ENCODE measurements at places on chromosomes 7 and 10. TPM values are rescaled to one million over a fixed set of nuclear protein-coding genes. Genes with fewer than 3 reads are reported as not detected.

The LIMK1 gene
- total RNA-seq, result 3.1 TPM

The ADIRF gene
- total RNA-seq, result 28.9 TPM

The SKIDA1 gene
- 0.31 TPM for total RNA-seq

The STOX1 gene
- total RNA-seq, result not detected

The NEUROD6 gene
- total RNA-seq, result not detected

The MTERF1 gene
- 8.3 TPM for total RNA-seq

The NPFFR1 gene
- not detected for total RNA-seq

The SPAM1 gene
- total RNA-seq, result not detected

The GIMAP1 gene
- total RNA-seq, result 1.9 TPM

DNA sequence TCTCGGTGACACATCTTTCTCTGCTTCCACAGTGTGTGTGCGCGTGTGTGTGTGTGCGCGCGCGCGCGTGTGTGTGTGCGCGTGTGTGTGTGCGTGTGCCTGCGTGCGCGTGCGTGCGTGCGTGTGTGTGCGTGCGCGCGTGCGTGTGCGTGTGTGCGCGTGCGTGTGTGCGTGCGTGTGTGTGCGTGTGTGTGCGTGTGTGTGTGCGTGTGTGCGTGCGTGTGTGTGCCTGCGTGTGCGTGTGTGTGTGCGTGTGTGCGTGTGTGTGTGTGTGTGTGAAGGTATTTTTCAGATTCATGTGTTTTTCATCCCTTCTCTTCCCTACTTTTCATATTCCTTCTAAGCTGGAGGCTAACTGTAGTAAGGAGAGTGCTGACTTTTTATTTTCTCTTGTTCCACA lies 148.4 kb downstream of the CREB5 start:
- no peak for DNase-seq

- DNase-seq, result no peak
Observed at GRCh38 chr7:15461576-15461975, 100.2 kb downstream of the AGMO start.

DNA sequence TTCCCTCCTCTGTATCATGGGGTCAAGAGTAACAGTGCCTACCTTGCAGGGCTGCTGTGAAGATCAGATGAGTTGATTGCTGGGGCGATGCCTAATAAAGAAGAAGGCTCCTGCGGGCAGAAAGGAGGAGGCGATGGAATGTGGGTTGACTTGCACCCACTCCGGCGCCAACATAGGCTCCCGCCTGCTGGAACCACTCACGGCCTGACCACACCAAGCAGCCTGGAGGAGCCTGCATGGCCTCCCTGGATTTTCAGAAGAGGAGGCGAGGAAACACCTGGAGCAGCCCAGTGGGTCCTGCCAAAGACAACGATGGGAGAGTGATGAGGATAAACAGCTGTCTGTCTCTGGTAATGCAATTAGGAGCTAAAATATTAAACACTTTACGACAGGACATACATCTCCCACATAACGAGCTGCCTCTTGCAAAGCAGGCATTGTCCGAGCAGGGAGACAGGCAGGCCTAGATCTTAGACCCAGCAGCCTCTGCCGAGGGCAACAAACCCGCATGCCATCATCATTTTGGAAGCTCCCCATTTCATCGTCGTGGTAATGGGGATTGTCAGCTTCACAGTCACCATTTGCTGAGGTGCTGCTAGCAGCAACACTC lies 302.9 kb upstream of the ZMIZ1 start:
- DNase-seq, result peak; percentile 16

GRCh38 chr7:41880107-41880506 lies 177.2 kb upstream of the INHBA start:
- no peak for DNase-seq

DNA sequence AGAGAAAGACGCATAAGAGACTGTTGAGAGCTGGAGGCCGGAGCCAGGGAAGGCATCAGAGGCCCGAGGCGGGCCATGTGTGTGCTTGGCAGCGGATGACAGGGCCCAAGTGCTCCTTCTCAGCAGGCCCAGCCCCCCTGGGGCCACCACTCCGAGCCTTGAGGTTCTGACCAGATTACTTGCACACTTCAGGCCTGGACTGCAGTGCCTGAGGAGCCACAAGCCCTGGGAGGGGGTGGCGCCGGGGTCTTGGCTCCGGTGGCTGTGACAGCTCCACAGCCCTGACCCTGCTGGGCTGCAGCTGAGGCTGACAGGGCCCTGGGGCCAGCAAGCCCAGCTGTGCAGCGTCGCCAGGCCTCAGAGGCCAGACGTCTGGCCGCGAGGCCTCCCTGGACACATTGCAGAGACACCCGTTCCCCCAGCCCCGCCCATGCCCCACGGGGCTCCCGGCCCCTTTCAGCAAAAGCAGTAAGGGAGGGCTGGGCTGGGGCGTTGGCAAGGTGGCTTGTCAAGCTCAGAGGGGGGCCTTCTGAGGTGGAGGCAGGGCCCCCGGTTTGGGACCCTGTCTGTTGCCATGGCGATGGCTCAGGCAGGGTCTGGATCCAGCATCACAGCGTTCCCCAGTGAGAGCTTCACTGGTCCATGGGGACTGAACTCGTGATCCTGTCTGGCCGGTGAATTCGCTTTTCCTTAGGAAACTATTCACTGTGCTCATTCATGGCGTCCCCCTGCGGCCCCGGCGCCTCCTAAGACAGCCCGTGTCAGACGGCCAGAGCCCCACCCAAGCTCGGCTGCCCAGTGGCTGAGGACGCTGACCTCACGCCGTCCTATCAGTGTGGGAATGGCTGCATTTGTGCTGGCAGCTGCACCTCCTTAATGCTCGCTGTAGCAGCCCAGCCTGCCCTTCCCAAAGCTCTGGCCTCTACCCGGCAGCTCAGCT lies 5.7 kb downstream of the ELN start:
- DNase-seq, result no peak

DNA sequence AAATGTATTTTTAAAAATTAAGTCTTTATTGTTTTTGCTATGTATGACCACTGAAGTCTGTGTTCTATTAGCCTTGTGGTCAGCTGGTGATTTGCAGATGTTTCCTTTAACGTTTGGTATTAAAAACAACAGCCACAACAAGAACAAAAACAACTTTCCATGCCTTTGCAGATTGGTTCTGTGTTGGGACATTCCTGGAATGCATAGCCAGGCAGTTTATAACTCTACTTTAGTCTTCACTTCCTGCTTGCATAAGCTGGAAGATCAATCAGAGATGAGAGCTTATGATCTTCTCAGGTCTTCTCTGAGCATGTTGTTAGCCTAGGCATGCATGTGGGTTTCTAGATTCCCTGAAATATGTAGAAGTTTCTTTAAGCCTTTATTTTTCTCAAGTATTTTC lies 58.9 kb upstream of the SEMA3C start:
- no peak for DNase-seq

DNA sequence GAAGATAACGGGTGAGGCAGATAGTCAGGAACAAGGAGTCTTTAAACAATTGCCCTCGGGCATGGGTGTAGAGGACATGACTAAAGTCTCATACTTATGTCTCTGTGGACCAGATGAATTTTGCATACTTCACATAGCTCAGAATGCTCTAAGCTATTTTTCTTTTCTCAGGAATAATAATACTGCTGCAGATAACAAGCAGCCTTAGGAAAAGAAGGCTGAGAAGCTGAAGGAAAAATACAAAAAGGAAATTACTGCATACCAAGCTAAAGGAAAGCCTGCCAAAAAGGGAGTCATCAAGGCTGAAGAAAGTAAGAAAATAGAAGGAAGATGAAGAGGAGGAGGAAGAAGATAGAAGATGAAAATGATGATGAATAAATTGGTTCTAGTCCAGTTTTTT lies 13.4 kb upstream of the ERCC6 start:
- DNase-seq, result no peak

GRCh38 chr10:122029499-122030199 lies 40.7 kb downstream of the TACC2 start:
- no peak for DNase-seq

DNA sequence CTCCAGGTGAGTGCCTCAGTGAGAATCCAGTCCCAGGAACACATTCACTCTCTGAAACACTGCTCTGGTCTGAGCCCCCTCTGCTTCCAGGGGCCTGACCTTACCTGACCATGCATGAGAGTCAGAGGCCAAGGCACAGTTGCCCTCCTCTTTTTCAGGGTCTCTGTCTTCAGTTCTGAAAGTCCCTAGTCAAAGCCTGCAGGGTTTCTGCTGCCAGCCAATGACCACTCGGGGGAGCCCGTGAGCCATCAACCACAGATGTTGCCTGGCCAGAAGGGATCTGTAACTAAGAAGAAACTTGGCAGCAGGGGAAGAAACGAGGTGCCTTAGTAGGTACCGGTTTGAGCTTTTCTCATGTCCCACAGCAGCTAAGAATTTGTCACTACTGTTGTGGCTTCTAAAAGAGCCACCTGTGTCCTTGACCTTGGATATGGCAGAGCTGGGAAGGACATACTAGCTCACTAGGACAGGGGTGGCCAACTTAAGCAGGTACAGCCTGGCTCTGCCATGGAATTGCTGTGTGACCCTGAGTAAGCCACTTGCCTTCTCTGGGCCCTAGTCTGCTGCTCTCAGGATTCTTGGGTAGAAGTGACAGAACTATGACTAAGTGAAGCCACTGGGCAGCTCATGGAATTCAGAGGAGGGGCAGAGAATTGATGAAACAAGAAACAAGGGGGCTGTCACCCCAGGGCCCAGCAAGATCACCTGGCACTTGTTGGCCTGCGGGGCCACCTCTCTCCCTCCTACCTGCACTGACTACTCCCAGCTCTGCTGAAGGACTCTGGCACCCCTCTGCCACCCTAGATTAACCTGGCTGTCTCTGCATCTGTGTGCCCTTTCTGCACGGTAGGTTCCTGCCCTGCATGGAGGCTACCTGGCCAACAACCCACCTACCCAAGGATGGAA lies 83.8 kb upstream of the GPR26 start:
- DNase-seq, result peak; percentile 78

GRCh38 chr7:101269664-101270063 lies 24.8 kb upstream of the FIS1 start:
- no peak for DNase-seq
